Prostate gland (tissue), 2 donors: ENCODE measurements at places on chromosomes 5 and 9. TPM values are rescaled to one million over a fixed set of nuclear protein-coding genes. Genes with fewer than 3 reads are reported as not detected.

DNA sequence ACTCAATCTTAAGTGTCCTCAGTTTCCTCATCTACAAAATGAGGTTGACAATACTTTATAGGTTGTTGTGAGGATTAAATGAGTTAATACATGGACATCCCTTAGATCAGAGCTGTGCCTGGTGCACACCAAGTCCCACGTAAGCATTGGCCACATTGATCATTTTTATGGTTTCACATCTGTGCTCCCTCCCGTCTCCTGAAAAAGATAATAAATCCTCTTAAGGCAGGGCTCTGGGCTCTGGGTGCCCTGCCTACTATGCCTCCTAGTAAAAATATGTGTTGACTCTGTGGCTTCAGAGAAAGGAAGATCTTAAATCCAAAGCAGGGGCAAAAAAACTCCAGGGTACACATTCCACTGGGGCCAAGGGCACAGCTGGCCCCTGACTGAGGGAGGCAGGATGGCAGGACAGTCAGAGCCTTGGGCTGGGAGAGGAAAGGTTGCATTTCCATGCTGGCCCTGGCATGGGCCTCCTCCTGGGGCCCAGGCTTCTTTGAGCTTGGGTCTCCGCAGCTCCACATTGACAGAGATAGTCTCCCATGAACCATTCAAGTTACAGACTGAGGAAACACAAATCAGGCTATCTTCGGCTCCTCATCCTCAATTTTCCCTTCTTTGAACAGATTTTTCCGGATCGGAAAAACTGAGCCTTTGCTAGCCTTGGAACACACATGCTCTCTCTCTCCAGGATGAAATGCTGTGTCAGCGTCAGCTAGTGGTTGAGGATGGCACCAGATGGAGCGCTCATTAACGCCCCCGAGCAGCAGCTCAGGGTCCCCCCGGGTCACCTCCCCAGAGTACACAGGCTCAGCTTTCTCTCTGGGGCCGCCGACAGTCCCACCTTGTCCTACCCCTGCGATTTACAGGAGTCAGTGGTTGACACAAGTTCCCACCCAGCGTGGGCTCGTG is 22.4 kb upstream of the KIF12 start:
- DNase-seq, result no peak
- H3K4me3 ChIP-seq, result no peak overlapping the region
- no peaks in the 10 kb centered on the region for H3K36me3 ChIP-seq
- H3K4me1 ChIP-seq, result peaks cover 6% of the 10 kb centered on the region
- H3K27ac ChIP-seq, result no peak overlapping the region

- no peaks in the 10 kb centered on the region for H3K27me3 ChIP-seq
- no peak overlapping the region for H3K27ac ChIP-seq
- H3K4me1 ChIP-seq, result no peaks in the 10 kb centered on the region
- no peak overlapping the region for H3K4me3 ChIP-seq
- no peak for DNase-seq
Observed at GRCh38 chr9:113966394-113966793, 90.3 kb downstream of the ZNF618 start.

Gene CCDC180
- total RNA-seq, result 1.6 TPM

Gene MEIKIN
- total RNA-seq, result not detected

Gene FAM81B
- total RNA-seq, result not detected
